ENCODE measurements at places on chromosomes 11 and 22. TPM values are rescaled to one million over a fixed set of nuclear protein-coding genes. Genes with fewer than 3 reads are reported as not detected.

Gene FAM111B
- total RNA-seq: 6.8 TPM

Gene UPK3A
- total RNA-seq: 0.87 TPM

Gene TYMP
- total RNA-seq: 10.3 TPM

Gene CAVIN3
- 16.4 TPM for total RNA-seq

Gene OR6A2
- total RNA-seq: 0.34 TPM

Gene ST14
- total RNA-seq: 40.8 TPM

Gene CCDC15
- total RNA-seq: 2.8 TPM

Gene OR8D1
- total RNA-seq: not detected

Gene LSP1
- 4.9 TPM for total RNA-seq

Gene SEPTIN3
- total RNA-seq: 9.0 TPM

Gene OSBP2
- 15.8 TPM for total RNA-seq

Gene CD3D
- not detected for total RNA-seq

Gene HEPN1
- not detected for total RNA-seq

Gene OR5B21
- not detected for total RNA-seq

Gene BTG4
- not detected for total RNA-seq

Gene OR2AT4
- not detected for total RNA-seq

Gene TMEM218
- 23.9 TPM for total RNA-seq

Gene C1QTNF5
- total RNA-seq: 24.4 TPM

Gene FREY1
- 2.3 TPM for total RNA-seq

Gene JAML
- total RNA-seq: not detected

Gene E2F8
- total RNA-seq: 6.1 TPM

Gene OR52N4
- total RNA-seq: not detected

Gene TREH
- not detected for total RNA-seq

Gene IFITM10
- total RNA-seq: 2.2 TPM

Gene RAB38
- 46.7 TPM for total RNA-seq

Gene CASP4
- 19.4 TPM for total RNA-seq

Gene GLB1L2
- 8.9 TPM for total RNA-seq

Gene GP1BB
- 4.4 TPM for total RNA-seq

Gene MISFA
- total RNA-seq: 7.6 TPM

Gene ZBTB16
- total RNA-seq: not detected

Gene TUB
- 53.4 TPM for total RNA-seq

Gene XBP1
- 71.9 TPM for total RNA-seq

Gene SLC5A4
- not detected for total RNA-seq

Gene POLR2F
- 70.0 TPM for total RNA-seq

Gene OR52A1
- total RNA-seq: 0.02 TPM

Gene SHISA8
- not detected for total RNA-seq

Gene IGLL5
- not detected for total RNA-seq

Gene GVQW3
- 11.2 TPM for total RNA-seq

Gene DNAL4
- total RNA-seq: 17.3 TPM

Gene SAA4
- total RNA-seq: not detected

Gene ESAM
- 0.85 TPM for total RNA-seq

Gene SCUBE2
- total RNA-seq: 1.7 TPM

Gene UBASH3B
- 6.8 TPM for total RNA-seq

All from mesothelial cell of epicardium (in vitro differentiated cells).